ENCODE measurements at places on chromosomes 2 and 18. TPM values are rescaled to one million over a fixed set of nuclear protein-coding genes. Genes with fewer than 3 reads are reported as not detected.
A peak's percentile ranks its signal among the peaks of the same experiment; 100 is the strongest.

GRCh38 chr2:19883486-19883885 lies 18.3 kb downstream of the TTC32 start:
- no peaks in the 10 kb centered on the region for H3K36me3 ChIP-seq
- DNase-seq, result no peak
- H3K27me3 ChIP-seq, result no peaks in the 10 kb centered on the region
- H3K4me1 ChIP-seq, result no peaks in the 10 kb centered on the region
- no peak overlapping the region for H3K4me3 ChIP-seq

- no peaks in the 10 kb centered on the region for H3K4me1 ChIP-seq
- DNase-seq, result no peak
- no peaks in the 10 kb centered on the region for H3K36me3 ChIP-seq
- H3K4me3 ChIP-seq, result no peak overlapping the region
- no peaks in the 10 kb centered on the region for H3K27me3 ChIP-seq
- H3K27ac ChIP-seq, result no peak overlapping the region
Measured at GRCh38 chr2:101375653-101376052, 11.7 kb downstream of the CREG2 start.

DNA sequence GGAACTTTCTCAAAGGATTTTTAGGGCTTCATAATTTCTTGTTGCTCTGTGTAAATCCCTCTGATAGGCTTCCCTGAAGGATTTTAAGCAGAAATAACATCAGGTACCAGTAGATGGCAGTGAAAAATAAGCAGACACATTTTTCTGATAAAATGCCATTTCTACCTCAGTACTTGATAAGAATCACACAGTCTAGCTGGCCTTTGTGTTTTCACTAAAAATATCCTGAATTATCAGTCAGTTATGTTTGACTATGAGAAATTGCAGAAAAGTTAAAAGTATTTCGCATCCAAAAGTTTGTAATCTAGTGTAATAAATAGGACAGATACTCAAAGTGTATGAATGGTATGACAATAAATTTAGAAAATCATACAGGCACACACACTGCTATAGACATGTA lies 68.7 kb downstream of the DNAJC10 start:
- H3K27me3 ChIP-seq, result no peaks in the 10 kb centered on the region
- no peaks in the 10 kb centered on the region for H3K4me1 ChIP-seq
- no peak overlapping the region for H3K27ac ChIP-seq

DNA sequence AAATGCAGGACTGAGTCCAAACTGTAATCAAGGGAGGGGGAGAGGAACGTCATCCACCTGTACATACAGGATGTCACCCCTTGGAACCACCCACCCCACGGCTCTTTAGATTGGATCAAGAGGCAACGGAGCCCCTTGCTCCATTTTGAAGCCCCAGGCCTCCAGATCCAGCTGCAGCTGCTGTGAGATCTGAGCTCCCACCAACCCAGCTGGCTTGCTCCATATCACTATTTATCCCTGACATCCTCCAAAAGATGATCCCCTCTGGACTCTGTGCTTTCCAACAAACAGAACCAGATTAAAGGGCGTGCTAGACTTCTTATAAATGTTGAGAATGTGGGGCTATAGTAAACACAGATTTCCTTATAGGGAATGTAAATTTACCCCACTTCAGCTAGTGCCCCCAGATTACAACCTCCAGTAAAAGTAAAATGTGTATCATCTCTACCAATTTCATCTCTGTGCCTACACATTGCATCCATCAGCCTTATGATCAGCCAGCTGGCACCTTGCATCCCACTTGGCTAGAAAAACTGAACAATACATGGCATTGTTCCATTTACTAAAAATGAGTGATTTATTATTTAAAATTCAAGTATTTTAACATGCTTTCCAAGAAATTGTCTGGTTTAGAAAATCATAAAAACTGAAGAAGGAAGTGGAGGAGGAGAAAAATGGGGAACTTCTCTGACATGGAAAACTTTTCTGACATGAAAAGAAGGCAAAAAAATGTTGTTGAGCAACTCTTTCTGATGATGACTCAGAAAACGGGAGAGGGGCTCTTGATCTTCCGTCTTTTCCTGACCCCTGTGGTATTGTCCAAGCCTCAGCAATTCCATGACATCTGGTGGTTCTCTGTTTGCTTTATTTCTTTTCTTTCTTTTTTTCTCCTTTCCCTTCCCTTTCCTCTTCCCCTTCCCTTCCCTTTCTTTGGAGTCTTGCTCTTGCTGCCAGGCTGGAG lies 262.6 kb upstream of the THUMPD2 start:
- no peak overlapping the region for H3K4me3 ChIP-seq
- DNase-seq, result no peak
- no peaks in the 10 kb centered on the region for H3K4me1 ChIP-seq
- no peaks in the 10 kb centered on the region for H3K27me3 ChIP-seq
- H3K27ac ChIP-seq, result no peak overlapping the region

GRCh38 chr2:42183775-42184174 lies 14.6 kb downstream of the EML4 start:
- no peaks in the 10 kb centered on the region for H3K36me3 ChIP-seq
- peaks cover 61% of the 10 kb centered on the region for H3K4me1 ChIP-seq
- H3K4me3 ChIP-seq, result no peak overlapping the region
- no peak for DNase-seq
- H3K27ac ChIP-seq, result no peak overlapping the region

GRCh38 chr2:45654250-45654649 lies 2.8 kb downstream of the PRKCE start:
- no peak overlapping the region for H3K27ac ChIP-seq
- no peaks in the 10 kb centered on the region for H3K27me3 ChIP-seq
- peaks cover 33% of the 10 kb centered on the region for H3K4me1 ChIP-seq
- no peaks in the 10 kb centered on the region for H3K36me3 ChIP-seq

DNA sequence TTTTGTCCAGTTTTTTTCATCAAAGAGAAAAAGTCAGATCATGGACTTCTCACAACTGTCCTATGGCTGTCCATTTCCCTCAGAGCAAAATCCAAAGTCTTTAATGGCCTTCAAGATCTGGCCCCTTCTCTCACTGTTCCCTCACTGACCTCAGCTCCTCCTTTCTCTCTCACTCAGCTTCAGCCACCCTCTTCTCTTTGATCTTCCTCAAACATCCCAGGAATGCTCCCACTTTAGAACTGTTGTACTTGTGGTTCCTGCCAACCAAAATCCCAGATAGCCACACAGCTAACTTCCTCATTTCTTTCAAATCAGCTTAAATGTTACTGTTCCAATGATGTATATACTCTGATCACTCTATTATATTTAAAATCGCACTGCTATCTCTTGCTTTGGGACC lies 82.9 kb downstream of the NUP35 start:
- no peak overlapping the region for H3K27ac ChIP-seq
- H3K36me3 ChIP-seq, result no peaks in the 10 kb centered on the region
- DNase-seq, result no peak
- no peak overlapping the region for H3K4me3 ChIP-seq

GRCh38 chr2:2681711-2682251 lies 350.7 kb upstream of the MYT1L start:
- no peak overlapping the region for H3K4me3 ChIP-seq
- no peak for DNase-seq
- H3K27me3 ChIP-seq, result no peaks in the 10 kb centered on the region
- no peaks in the 10 kb centered on the region for H3K36me3 ChIP-seq
- no peak overlapping the region for H3K27ac ChIP-seq
- no peaks in the 10 kb centered on the region for H3K4me1 ChIP-seq

DNA sequence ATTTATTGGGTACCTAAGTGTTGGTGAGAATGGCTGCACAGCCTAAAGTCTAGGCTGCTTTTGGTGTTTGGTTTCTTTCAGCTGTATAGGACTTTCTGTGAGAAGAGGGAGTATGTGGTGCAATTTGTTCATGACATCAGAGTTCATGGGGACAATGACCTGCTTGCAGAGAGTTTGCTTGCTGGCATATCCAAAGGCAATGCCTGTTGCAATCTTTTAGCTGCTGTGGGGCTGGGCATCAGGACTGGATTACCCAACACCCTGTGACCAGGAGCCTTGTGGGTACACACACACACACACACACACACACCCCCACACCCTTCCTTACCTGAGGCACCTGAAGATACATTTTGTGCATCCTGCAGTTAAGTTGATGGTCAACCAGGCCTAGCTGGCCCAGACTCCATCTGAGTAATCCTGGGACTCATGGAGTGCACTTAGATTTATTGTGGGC lies 68.4 kb downstream of the LIPG start:
- H3K4me1 ChIP-seq, result peaks cover 7% of the 10 kb centered on the region
- H3K36me3 ChIP-seq, result no peaks in the 10 kb centered on the region
- no peaks in the 10 kb centered on the region for H3K27me3 ChIP-seq
- H3K4me3 ChIP-seq, result no peak overlapping the region

DNA sequence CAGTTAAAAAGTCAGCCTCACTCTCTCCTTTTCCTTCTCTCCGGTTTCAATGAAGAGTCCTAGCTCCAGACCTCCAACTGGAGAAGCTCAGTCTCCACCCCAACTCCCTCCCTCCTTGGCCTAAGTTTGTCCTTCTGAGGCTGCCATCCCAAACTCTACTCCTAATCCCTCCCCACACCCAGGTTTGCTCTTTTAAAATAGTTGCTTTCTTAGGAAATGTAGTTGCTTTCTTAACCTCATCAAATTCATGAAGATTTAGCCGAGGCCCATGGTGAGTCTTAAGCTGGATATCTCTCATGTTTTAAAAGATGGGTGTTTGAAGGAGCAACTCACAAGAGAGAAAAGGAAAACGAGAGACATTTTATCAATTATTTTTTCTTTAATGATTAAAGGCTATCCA lies 937 bp upstream of the LANCL1 start:
- no peaks in the 10 kb centered on the region for H3K36me3 ChIP-seq
- DNase-seq, result no peak
- H3K27ac ChIP-seq, result peak overlapping the region; percentile 87
- H3K27me3 ChIP-seq, result no peaks in the 10 kb centered on the region
- H3K4me3 ChIP-seq, result no peak overlapping the region

DNA sequence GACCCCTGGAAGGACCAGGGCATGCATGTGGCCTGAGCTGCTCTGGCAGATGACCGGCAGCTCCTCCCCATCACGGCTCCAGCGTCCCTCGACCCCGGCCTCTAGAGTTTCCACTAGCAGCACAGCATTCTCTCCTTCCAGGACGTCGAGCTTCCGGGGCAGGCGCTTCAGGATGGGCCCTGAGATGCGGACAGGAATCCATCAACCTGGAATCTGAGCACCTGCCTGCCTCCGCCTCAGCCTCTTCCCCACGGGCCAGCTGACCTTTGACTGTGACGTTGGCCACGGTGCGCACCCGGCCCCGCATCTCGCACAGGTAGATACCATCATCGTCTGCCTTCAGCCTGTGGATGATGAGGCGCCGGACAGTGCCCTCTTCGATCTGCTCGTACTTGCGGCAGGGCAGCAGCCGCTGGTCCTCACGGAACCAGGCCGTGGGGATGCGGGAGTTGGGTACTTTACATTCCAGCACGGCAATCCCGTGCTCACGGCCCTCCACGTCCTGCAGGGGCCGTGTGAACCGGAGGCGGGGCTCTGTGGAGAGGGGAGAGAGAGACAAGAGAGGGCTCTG lies 3.5 kb downstream of the OBSL1 start:
- DNase-seq, result no peak
- H3K27me3 ChIP-seq, result peaks cover 15% of the 10 kb centered on the region
- peaks cover 52% of the 10 kb centered on the region for H3K36me3 ChIP-seq
- H3K27ac ChIP-seq, result no peak overlapping the region

DNA sequence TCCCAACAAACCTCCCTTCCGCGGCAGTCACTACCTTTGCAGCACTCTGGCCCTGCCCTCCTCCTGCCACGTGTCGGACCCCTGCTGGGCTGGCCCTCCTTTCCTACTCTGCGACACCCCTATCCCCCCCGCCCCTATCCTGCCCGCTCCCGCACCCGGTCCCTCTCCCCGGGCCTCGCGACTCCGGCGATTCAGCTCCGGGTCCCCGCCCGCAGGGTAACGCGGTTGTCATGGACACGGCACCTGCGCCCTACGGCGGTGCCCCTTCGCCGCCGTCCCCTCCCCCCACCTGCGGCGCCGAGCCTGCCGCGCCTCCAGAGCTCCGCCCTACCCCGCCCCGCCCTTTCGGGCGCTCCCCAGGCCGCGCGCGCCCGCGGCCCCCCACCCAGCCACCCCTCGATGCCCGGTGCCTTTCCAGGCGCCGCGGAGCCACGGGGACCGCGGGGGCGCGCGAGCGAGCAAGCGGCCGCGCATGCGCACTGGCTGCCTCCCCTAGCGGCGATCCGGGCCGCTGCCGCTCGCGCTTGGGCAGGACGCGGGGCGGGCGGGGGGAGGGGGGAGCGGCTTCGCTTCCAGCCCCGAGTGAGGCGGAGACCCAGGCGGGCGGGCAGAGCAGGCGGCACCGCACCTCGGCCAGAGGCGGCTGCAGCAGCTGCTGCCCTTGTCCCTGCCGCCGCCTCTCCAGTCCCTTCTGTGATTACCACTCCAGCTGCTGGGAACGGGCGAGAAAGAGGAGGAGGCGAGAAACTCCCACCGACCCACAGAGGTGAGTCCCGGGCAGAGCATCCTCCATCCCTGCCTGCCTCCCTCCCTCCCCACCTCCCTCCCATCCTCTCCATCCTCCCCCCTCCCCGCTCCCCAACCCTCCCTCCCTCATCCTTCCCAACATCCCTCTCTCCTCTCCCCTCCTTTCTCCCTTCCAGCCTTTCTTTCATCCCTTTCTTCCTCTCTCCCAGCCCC lies at the start of gene CTNNA2:
Gene CTNNA2, plus strand, starts transcription at position 610 of the 960 bp plus-strand sequence.
- peak; percentile 50 for DNase-seq
- H3K27me3 ChIP-seq, result peaks cover 39% of the 10 kb centered on the region
- H3K36me3 ChIP-seq, result no peaks in the 10 kb centered on the region
- peak within 1 kb of the TSS; percentile 47 for H3K4me3 ChIP-seq

GRCh38 chr2:68426848-68427579 lies 40.1 kb downstream of the FBXO48 start:
- H3K4me3 ChIP-seq, result no peak overlapping the region
- H3K27ac ChIP-seq, result no peak overlapping the region
- no peak for DNase-seq
- H3K4me1 ChIP-seq, result peaks cover 13% of the 10 kb centered on the region
- no peaks in the 10 kb centered on the region for H3K36me3 ChIP-seq

DNA sequence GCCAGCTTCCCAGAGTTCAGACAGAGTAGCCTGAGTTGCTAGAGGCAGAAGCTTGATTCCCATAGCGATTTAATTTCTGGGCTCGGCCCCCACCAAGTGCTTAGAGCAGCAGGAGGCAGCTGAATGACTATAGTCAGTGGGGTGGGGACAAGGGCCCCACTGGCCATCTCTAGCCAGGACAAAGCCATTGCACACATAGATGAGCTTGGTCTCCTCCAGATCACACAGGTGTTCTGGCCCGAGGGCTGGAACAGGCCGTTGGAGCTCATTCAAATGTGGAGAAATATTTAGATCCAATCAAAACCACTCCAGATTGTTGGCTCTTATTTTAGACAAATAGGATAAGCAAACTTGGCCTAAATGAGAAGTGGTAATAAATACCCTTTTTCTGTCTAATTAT lies 287.3 kb upstream of the NCKAP5 start:
- no peaks in the 10 kb centered on the region for H3K4me1 ChIP-seq
- H3K4me3 ChIP-seq, result no peak overlapping the region
- no peak for DNase-seq
- H3K27ac ChIP-seq, result no peak overlapping the region
- no peaks in the 10 kb centered on the region for H3K36me3 ChIP-seq

- no peaks in the 10 kb centered on the region for H3K27me3 ChIP-seq
- H3K36me3 ChIP-seq, result no peaks in the 10 kb centered on the region
- DNase-seq, result no peak
- no peaks in the 10 kb centered on the region for H3K4me1 ChIP-seq
- no peak overlapping the region for H3K4me3 ChIP-seq
Measured at GRCh38 chr2:153059338-153060052, 341.1 kb downstream of the ARL6IP6 start.

GRCh38 chr2:159557437-159558034 lies 58.8 kb downstream of the BAZ2B start:
- H3K4me3 ChIP-seq, result no peak overlapping the region
- H3K36me3 ChIP-seq, result peaks cover 7% of the 10 kb centered on the region
- DNase-seq, result peak; percentile 59
- no peak overlapping the region for H3K27ac ChIP-seq
- H3K4me1 ChIP-seq, result no peaks in the 10 kb centered on the region

The DQX1 gene
- polyA plus RNA-seq, result 5.3 TPM

The POTEE gene
- not detected for polyA plus RNA-seq

The CDCA7 gene
- 13.0 TPM for polyA plus RNA-seq

The RAB27B gene
- polyA plus RNA-seq, result 23.2 TPM

The ZFP36L2 gene
- polyA plus RNA-seq, result 43.7 TPM

The ACKR3 gene
- polyA plus RNA-seq, result 7.3 TPM

The CRYBA2 gene
- polyA plus RNA-seq, result 7.5 TPM

The ZNF385B gene
- polyA plus RNA-seq, result 8.1 TPM
